Sciatic nerve (tissue), 2 donors: ENCODE measurements at places on chromosomes 5 and 9. TPM values are rescaled to one million over a fixed set of nuclear protein-coding genes. Genes with fewer than 3 reads are reported as not detected.

IPPK gene
- 10.7 TPM for total RNA-seq

SLC1A1 gene
- 4.7 TPM for total RNA-seq

GAPT gene
- total RNA-seq: 2.9 TPM

SPATA31D4 gene
- total RNA-seq: not detected

MTX3 gene
- 20.7 TPM for total RNA-seq

UGT3A2 gene
- not detected for total RNA-seq

IFNB1 gene
- not detected for total RNA-seq

TRAF2 gene
- 17.0 TPM for total RNA-seq

MARCOL gene
- total RNA-seq: not detected

PCDHB10 gene
- total RNA-seq: 5.3 TPM

ARSI gene
- 6.3 TPM for total RNA-seq

CEP78 gene
- 19.8 TPM for total RNA-seq

GRCh38 chr5:45694255-45694814 is 1.8 kb downstream of the HCN1 start:
- DNase-seq: no peak

GRCh38 chr9:98801561-98801960 is 5.2 kb upstream of the ANKS6 start:
- DNase-seq: no peak

- DNase-seq: no peak
Observed at GRCh38 chr5:32020271-32020670, 153.8 kb downstream of the GOLPH3 start.

- no peak for DNase-seq
Observed at GRCh38 chr5:59097116-59097515, 514.2 kb downstream of the RAB3C start.

- no peak for DNase-seq
Observed at GRCh38 chr5:56622141-56622540, 193.2 kb upstream of the MAP3K1 start.

- DNase-seq: no peak
Observed at GRCh38 chr5:54807421-54807820, 178.0 kb downstream of the ESM1 start.

- DNase-seq: no peak
Observed at GRCh38 chr9:27393054-27393846, 96.3 kb upstream of the EQTN start.

GRCh38 chr9:20981486-20981885 is 50.0 kb downstream of the HACD4 start:
- DNase-seq: no peak

- DNase-seq: no peak
Observed at GRCh38 chr5:160044967-160045366, 36.0 kb downstream of the TTC1 start.

- no peak for DNase-seq
Observed at GRCh38 chr5:63125392-63125791, 546.8 kb downstream of the LRRC70 start.

GRCh38 chr5:146788898-146789297 is 89.7 kb downstream of the PPP2R2B start:
- DNase-seq: no peak

- DNase-seq: no peak
Observed at GRCh38 chr9:68708513-68708912, 3.5 kb downstream of the PIP5K1B start.

- no peak for DNase-seq
Observed at GRCh38 chr5:181203093-181203711, 1.8 kb downstream of the TRIM7 start.

GRCh38 chr5:98933445-98934072 is 4.8 kb upstream of the CHD1 start:
- DNase-seq: no peak

GRCh38 chr5:40112875-40113274 is 566.8 kb upstream of the PTGER4 start:
- no peak for DNase-seq

DNA sequence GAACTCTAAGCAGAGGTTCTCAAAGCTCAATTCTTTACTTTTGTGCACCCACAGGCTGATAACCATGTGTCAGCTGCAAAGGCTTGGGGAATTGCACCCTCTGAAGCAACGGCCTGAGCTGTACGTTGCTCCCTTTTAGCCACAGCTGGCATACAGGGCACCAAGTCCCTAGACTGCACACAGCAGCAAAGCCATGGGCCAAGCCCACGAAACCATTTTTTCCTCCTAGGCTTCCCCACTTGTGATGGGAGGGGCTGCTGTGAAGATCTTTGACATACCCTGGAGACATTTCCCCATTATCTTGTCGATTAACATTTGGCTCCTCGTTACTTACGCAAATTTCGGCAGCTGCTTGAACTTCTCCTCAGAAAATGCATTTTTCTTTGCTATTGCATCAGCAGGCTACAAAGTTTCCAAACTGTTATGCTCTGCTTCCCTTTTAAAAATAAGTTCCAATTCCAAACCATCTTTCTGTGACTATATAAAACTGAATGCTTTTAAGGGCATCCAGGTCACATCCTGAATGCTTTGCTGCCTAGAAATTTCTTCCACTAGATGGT is 23.0 kb downstream of the KIAA0825 start:
- DNase-seq: no peak

DNA sequence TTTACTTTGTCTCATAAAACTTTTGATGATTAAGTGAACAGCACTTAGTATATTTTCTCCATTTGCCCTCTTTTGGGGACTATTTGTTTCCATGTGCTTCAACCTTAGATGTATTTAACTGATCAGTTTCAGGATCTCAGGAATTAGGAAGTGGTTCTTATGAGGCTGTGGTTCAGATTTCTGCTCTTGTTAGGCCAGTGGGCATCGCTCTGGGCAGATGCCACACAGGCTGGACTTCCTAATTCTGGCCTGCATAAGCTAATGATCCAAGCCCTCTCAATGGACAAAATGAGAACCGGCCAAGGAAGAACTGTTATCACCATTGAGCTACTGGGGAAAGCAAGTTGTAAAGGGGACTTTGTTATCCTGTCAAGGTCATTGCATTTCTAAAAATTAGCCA is 6.9 kb downstream of the ARHGAP26 start:
- DNase-seq: no peak

- no peak for DNase-seq
Observed at GRCh38 chr5:122751293-122751782, 23.5 kb upstream of the SNX2 start.

DNA sequence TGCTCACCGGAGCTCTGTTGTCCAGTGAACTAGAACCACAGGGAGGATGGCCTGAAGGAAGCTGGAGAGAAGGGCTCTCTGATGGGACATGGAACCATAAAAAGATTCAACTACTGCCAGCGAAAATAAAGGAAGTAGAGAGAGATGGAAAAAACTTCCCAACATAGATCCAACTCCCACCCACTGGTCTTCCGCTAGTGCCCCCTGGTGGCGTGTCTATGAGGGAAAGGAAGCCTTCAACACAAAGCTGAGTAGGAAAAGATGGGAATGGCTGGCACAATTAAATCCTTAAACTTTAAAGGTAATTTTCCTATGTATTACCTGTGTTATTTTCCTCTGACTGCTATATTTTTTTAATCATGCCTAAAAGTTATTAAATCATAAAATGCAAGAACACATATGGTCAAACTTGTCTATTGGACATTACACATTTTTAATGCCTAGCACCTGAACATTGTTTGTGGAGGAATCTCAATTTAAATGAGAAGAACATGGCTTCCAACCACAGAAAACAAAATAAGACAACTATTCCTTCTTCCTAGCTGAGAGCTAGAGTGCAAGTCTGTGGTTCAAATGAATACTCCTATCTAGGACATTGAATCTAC is 51.5 kb downstream of the CEP120 start:
- DNase-seq: peak; percentile 71

DNA sequence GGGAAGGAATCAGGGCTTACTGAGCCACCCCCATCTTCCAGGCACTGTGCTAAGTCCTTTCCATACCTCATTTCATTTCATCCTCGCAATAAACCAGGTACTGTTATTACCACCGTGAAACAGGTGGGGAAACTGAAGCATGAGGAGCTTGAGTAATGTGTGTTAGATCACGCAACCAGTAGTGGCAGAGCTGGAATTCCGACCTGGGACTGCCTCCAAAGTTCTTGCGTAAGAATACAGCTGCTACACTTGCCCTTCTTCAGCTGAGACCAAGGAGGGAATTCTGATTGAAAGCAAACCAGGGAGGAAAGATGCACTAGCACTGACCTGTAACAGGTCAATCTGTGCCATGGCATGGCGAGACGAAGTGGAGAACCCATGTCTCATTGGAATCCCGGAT is 113.4 kb upstream of the MSX2 start:
- DNase-seq: no peak

DNA sequence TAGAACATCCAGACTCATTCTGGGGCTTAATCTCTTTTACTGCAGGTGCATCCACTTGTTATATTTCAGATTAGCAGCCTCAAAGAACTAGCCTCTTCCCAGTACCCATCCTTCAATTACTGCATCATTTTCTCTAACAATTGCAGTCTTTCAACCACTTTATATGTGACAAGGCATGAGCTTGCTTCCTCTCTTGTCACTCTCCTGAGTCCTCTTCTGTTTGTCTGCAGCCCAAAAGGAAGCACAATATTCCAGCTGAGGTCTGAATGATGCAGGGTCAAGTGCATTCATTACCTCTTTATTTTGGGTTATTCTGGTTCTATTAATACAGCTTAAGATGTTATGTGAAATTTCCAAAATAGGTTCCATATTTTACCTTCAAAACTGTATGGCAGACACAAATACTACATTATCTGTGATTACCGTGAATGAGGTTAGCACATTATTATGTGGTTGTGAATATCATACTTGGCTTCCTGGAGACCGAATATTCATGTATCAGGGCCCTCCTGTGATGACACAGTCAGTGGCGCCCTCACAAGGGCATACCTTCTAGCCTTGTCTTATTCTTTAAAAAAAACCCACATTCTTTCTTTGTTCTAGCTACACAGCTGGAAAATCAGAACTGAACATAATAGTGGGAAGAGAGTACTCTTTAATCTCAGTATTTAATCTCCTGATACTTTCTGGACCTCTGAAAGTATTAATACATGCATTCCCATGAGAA is 323.8 kb downstream of the PDE4D start:
- DNase-seq: no peak

- DNase-seq: peak; percentile 71
Observed at GRCh38 chr5:93588352-93589151, 5.5 kb downstream of the NR2F1 start.

- DNase-seq: no peak
Observed at GRCh38 chr9:98523231-98523901, 185.4 kb downstream of the GABBR2 start.

GRCh38 chr5:135691044-135691443 is 112.3 kb upstream of the CXCL14 start:
- DNase-seq: no peak

DNA sequence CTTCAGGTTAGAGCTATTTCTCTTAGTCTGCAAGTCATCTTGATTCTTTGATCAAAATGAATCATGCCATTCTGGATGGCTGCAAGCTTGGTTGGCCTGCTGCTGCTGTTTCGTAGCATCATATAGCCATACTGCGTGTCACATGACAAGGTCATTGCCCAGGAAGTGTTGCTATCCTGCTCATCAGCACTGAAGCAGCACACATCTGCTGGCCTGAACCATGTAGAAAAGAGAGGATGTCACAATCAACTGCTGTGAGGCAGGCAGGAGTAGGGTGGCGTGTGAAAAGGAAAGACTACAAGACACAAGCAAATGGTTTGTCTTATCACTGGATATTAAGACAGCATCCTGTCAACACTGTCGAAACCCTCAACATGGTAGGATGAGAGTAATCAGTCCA is 376.7 kb upstream of the RORB start:
- no peak for DNase-seq

DNA sequence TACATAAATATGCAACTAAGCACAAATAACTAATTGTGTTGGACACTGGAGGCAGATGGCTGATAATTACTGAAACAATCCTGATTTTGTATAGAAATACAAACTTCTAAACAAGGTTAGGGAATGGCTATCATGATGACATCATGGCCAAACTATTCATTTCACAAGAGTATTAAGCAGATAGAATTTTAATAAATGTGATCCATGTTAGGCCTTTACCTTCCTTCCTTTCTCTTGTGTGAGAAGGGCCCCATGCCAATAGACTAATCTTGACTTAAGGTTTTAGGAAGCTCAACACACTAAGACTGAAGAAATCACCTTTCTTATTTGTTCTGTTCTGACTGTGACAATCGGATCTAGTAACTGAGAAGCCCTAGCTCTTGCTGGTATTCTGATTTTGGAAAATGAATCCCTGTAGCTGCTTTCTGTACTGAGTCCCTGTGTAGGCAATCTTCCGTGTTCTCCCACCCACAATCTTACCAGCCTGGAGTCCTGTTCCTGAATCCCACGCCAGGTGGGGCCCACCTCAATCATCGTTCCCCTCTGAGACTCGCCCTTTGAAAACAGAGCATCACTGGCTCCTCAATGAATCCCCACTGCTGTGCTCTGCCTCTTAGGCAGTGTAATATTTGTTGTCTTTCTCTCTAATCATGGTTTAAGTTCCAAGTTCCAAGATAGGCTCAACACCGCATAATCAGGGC is 168.7 kb upstream of the GNA14 start:
- no peak for DNase-seq

DNA sequence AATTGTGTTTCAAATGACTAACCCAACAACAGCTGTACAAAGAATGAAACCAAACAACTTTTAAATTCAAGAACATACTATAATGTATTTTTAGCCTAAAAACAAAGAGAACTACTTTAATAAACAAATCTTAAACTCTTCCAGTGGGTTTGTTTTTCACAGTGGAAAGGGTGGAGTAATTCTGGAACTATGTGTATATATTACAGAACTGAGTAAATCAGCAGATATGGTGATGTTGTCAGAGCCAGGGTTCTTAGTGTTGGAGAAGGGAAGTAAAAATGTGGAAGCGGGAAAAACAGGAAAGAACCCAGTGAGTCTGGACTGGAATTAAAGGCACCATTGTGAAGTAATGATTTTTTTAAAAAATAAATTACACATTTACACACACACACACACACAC is 144.9 kb downstream of the CDK5RAP2 start:
- no peak for DNase-seq

- no peak for DNase-seq
Observed at GRCh38 chr5:119270960-119271757, 84.7 kb upstream of the TNFAIP8 start.

DNA sequence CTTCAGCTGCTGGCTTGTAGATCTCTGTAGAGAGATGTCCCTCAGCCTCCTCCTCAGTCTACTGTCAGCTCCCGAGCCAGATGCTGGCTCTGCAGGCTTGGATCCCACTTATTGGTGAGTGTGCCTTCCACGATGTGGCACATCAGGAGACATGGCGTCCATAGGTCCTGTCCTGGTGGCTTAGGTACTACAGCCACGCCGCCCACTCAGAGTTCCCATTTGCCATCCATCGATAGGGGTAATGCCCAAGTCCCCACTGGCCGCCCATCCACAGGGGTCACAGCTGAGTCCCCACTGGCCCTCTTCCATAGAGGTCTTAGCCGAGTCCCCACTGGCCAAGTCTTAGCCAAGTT is 17.3 kb downstream of the EXOC3 start:
- DNase-seq: no peak

DNA sequence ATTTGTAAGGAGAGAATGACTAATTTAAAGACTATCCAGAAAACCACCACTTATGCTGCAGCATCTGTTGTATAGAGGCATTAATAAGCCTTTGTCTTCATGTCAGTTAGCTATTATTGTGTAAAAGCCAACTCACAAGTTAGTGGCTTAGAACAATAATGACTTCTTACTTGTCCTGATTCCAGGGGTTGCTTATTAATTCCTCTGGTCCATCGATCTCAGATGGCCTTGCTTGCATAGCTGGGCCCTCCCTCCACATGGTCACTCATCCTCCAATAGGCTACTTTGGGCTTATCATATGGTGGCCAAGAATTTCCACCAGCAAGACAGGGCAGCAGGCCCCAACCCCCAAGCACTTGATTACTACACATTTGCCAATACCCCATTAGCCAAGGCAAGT is 44.5 kb upstream of the STK32A start:
- DNase-seq: no peak

GRCh38 chr9:106878934-106879333 is 16.0 kb downstream of the ZNF462 start:
- peak; percentile 65 for DNase-seq
